ENCODE measurements at places on chromosomes 1 and 21. TPM values are rescaled to one million over a fixed set of nuclear protein-coding genes. Genes with fewer than 3 reads are reported as not detected.
A peak's percentile ranks its signal among the peaks of the same experiment; 100 is the strongest.

Gene LRRC39
- total RNA-seq: 1.1 TPM

Gene SLC19A2
- total RNA-seq: 8.4 TPM

Gene PLA2G2A
- total RNA-seq: not detected

Gene AK5
- total RNA-seq: 6.5 TPM

Gene MIXL1
- not detected for total RNA-seq

Gene HSD11B1
- total RNA-seq: 0.72 TPM

Gene DHX9
- total RNA-seq: 121 TPM

DNA sequence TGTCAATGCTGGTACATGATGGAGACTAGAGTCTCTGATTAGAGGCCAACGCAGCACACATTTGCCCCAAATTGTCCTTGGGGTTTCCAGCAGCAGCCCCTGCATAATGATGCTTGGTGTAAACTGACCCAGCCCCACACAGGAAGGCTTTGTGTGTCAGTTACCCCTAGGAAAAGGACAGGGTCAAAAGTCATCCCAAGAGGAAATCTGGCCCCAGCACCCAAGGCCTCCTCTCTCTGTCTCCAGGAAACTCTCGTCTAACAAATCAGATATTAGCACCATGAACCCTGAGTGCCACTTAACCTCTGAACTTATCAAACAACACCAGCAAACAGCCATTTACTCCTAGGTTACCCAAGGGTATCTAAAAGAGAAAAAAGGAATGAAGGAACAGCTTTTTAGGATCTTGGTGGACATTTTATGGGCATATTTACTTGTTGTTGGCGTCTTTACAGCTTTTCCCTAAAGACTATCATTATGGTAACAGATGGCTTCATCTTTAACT, 84.5 kb downstream of the PSMG1 start:
- no peak for DNase-seq

- peak; percentile 73 for DNase-seq
Observed at GRCh38 chr1:115098979-115099692, 9.8 kb upstream of the TSPAN2 start.

GRCh38 chr1:91952187-91952586, 3.0 kb downstream of the BRDT start:
- DNase-seq: no peak

DNA sequence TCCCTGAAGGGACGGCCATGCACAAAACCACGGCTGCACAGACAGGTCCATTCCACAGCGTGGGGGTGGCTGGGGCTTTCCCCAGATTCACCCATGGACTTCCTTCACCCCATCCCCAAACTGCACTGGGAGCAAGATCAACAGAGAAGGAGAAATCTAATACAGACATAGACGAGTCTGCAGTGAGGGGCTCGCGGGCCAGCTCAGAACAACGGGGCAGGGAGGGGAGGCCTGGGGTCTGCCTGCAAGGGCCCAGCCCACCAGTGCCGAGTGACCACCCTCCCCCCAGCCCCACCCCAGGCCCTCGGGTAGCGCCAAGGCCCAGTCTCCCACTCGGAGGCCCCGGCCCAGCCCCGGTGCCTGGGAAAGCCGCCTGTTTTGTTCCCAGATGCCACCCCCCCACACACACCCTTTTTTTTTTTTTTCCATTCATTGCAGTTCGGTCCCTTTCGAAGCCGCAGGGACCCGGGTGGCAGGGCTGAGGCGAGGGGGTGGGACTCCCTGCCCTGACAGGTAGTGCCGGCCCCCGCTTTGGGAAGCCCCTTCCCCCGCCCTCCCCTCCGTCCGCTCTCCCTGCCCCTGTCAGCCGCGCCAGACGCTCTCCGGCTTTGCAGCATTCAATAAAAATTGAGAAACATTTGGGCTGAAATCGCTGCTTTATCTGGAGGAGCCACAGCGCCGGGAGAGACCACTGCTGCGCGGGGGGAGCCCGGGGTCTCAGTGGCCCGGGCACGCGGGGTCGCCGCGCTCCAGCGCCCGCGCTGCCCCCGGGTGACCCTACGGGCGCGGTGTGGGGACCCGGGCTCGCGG, 543 bp upstream of the EPHB2 start:
- DNase-seq: peak; percentile 52

GRCh38 chr1:244645890-244646289, 7.0 kb upstream of the DESI2 start:
- no peak for DNase-seq
